Spinal cord (tissue), 10 donors: ENCODE measurements at places on chromosomes 1 and 21. TPM values are rescaled to one million over a fixed set of nuclear protein-coding genes. Genes with fewer than 3 reads are reported as not detected.
A peak's percentile ranks its signal among the peaks of the same experiment; 100 is the strongest.

- DNase-seq, result no peak
These were observed 11.7 kb downstream of the TNFRSF1B start for GRCh38 chr1:12178511-12178910.

- DNase-seq, result no peak
These were observed 209.6 kb downstream of the NUF2 start for GRCh38 chr1:163531345-163531744.

GRCh38 chr21:22280851-22281250 lies 1282.6 kb downstream of the NCAM2 start:
- peak; percentile 77 for DNase-seq

AIM2 gene
- total RNA-seq, result 2.8 TPM

DNA sequence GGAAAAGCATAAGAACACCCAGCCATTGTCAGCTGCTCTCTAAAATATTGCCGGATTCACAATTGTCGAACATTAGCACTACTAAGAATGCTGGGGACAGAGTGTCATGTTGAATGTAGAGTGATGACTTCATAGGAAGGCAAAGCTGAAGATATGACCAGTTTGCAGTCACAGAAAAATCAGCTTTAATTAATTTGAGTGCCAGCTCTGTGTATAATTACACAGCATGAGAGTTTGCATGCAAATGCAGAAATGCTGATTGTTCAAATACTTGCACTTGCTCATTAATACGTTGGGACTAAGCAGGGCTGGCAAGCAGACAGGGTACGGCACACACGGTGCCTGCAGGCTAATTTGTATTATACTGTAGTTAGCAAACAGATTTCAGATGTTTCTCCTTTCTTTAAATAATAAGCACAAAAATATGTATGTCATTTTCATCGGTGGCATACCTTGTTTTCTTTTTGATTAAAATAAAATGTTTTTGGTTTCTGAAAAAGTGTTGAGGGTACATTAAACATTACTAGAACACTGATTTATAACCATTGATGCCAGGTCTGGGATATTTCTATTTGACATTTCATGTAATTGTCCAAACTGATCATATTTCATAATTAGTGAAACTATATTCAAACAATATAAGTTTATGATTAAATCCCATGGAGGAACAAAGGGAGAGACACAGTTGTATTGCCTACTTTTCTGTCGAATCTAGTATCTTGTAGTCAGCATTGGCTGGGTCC lies 99.8 kb upstream of the ADGRL2 start:
- no peak for DNase-seq

- no peak for DNase-seq
These were observed 225.4 kb downstream of the SMYD3 start for GRCh38 chr1:246281639-246282038.

DNA sequence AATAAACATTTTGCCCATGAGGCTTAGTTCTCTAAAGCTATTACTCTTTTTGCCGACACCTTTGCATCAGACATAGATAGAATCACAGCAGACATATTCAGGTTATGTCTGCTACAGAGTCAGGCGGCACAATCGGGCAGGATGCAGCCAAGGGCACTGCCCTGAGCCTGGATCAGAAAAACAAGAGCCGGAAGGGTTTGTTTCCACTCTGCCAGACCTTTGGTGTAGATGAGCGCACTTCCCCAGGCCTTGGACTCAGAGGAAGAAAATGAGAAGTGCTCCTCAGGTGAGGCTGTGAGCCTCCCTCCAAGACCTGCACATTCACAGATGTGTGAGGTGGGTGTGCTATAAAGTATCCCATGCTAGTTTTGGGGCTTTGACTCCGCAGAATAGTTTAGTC lies 43.7 kb downstream of the GNG12 start:
- DNase-seq, result no peak
